Glutamatergic neuron (in vitro differentiated cells): ENCODE measurements at places on chromosomes 11 and 22. TPM values are rescaled to one million over a fixed set of nuclear protein-coding genes. Genes with fewer than 3 reads are reported as not detected.

- no peaks in the 10 kb centered on the region for H3K36me3 ChIP-seq
- peak overlapping the region; percentile 98 for H3K4me3 ChIP-seq
- DNase-seq: no peak
- H3K4me1 ChIP-seq: peaks cover 4% of the 10 kb centered on the region
- peak overlapping the region; percentile 95 for H3K27ac ChIP-seq
- H3K27me3 ChIP-seq: peaks cover 2% of the 10 kb centered on the region
These were observed 884 bp downstream of the CENATAC start for GRCh38 chr11:118998822-118999221.

- no peaks in the 10 kb centered on the region for H3K4me1 ChIP-seq
- H3K27ac ChIP-seq: no peak overlapping the region
- peaks cover 2% of the 10 kb centered on the region for H3K27me3 ChIP-seq
- H3K36me3 ChIP-seq: no peaks in the 10 kb centered on the region
These were observed 20.2 kb downstream of the FOLR3 start for GRCh38 chr11:72155751-72156150.

DNA sequence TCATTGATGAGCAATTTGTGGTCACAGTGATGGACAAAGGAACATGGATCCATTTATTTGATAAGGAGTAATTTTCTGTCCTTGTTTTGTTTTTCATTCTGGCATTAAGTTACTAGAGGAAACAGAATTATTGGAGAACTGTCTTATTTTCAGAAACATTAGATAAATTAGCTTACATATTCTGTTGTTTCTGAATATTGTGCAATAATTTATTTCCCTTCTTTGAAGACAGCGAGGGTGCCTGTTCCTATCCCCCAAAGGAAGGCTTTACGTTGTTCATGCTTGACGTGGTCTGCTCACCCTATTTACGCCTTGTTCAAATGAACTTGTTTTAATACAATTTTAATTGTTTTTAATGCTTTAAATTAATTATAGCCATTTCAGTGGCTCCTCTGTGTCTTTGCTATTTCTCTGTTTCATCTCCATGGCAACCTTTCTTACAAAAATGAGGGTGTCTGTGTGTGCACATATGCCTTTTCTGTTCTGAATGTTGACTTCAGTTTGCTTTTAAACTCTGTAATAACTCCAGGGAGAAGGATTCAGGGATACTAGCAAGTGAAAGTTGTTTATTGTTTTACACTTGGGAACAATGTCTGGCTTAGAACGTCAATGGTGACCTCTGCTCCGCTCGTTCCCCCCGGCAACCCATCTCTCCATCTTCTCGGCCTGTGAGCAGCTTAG is 138.3 kb upstream of the PLET1 start:
- peaks cover 7% of the 10 kb centered on the region for H3K27me3 ChIP-seq
- no peak overlapping the region for H3K4me3 ChIP-seq
- no peak for DNase-seq

- peaks cover 3% of the 10 kb centered on the region for H3K4me1 ChIP-seq
- no peaks in the 10 kb centered on the region for H3K36me3 ChIP-seq
These were observed 1491.2 kb downstream of the BRD1 start for GRCh38 chr22:48336339-48337060.

The PANX2 gene
- 1.8 TPM for total RNA-seq

GRCh38 chr22:33726294-33726734 is 194.0 kb downstream of the LARGE1 start:
- no peak overlapping the region for H3K4me3 ChIP-seq
- H3K27ac ChIP-seq: no peak overlapping the region
- H3K36me3 ChIP-seq: no peaks in the 10 kb centered on the region
- peaks cover 1% of the 10 kb centered on the region for H3K27me3 ChIP-seq

The PRDM10 gene
- 19.8 TPM for total RNA-seq

DNA sequence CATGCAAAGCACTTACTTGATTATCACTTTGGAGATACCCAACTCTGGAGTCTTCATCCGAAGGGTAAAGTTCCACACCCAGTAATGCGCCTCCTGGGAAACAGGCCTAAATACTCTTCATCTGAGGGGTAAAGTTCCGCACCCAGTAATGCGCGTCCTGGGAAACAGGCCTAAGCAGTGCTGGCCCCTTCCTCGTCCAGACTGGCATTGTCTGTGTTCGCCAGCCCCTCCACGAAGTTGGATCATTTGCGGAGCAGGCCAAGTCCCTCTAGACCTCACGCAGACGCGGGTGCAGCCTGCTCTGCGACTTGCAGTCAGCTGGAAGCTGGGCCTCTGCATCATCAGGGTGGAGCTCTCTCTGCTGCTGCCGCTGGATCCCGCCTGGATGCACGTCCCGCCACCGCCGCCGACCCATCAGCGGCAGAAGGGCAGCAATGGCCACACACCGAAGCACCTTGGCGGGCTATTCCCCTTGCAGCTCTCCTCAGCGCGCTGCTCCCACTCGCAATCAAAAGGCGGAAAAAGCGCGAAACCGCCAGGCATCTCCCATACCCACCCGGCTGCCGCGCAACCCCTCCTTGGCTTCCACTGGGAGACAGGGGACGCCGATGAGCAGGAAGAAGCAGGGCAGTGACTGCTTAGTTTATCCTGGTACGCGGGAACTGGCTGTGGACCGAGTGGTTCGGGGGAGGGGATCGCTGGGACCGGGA is 34.1 kb upstream of the GLYATL1 start:
- peak overlapping the region; percentile 90 for H3K4me3 ChIP-seq
- peaks cover 6% of the 10 kb centered on the region for H3K4me1 ChIP-seq
- H3K27me3 ChIP-seq: peaks cover 4% of the 10 kb centered on the region
- peak overlapping the region; percentile 77 for H3K27ac ChIP-seq

The CCDC90B gene
- total RNA-seq: 61.3 TPM

DNA sequence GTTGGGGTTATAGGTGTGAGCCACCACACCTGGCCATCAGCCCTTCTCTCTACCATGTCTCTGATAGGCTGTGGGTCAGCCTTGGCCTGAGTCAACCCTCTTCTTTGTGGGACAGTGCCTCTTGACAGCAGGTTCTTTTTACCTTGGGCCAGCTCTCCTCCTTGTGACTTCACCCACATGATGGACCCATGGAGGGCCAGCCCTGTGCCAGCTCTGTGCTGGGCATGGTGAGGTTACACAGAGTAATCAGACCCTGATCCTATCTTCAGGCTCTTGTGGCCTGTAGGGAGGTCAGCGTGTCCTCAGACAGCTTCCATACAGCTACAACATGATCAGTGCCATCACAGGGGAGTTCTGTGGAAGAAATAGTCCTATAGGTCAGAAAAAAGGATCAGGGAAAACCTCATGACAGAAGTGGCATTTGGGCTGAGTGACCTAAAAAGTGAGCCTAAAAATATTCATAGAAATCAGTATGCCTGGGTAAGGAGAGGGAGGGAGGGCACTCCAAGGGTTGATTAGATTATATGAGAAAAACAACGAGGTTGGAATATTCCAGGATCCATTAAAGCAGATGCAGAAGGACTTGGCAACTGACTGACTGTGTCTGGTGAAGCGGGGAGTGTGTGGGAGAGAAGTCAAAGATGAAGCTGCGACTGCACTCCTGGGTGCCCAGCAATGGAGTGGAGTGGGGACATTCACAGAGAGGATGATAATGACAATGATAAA is 17.1 kb downstream of the OTOG start:
- no peak overlapping the region for H3K27ac ChIP-seq
- DNase-seq: no peak
- H3K27me3 ChIP-seq: no peaks in the 10 kb centered on the region
- H3K4me3 ChIP-seq: no peak overlapping the region
- H3K4me1 ChIP-seq: no peaks in the 10 kb centered on the region

GRCh38 chr11:114166897-114167323 is 107.4 kb downstream of the ZBTB16 start:
- peaks cover 38% of the 10 kb centered on the region for H3K4me1 ChIP-seq
- no peaks in the 10 kb centered on the region for H3K36me3 ChIP-seq
- peaks cover 5% of the 10 kb centered on the region for H3K27me3 ChIP-seq

DNA sequence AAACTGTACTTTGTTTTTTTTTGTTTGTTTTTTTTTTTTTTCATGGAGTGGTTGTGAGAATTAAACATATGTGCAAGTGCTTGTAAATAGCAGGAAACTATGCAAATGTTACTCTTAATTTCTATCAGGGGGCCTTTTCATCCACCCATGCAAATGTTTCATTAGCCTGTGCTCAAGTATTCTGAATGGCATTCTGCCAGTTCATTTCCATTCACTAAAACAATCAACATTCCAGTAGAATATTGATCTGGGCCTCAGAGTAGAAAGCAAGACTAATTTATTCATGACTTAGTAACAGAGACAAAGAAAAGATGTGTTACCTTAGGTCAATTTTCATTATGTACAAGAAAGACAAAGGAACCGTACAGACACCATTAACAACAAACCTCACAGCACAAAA is 971.4 kb downstream of the DLG2 start:
- peaks cover 4% of the 10 kb centered on the region for H3K4me1 ChIP-seq
- no peaks in the 10 kb centered on the region for H3K27me3 ChIP-seq
- no peak overlapping the region for H3K27ac ChIP-seq
- H3K4me3 ChIP-seq: no peak overlapping the region
- DNase-seq: no peak

DNA sequence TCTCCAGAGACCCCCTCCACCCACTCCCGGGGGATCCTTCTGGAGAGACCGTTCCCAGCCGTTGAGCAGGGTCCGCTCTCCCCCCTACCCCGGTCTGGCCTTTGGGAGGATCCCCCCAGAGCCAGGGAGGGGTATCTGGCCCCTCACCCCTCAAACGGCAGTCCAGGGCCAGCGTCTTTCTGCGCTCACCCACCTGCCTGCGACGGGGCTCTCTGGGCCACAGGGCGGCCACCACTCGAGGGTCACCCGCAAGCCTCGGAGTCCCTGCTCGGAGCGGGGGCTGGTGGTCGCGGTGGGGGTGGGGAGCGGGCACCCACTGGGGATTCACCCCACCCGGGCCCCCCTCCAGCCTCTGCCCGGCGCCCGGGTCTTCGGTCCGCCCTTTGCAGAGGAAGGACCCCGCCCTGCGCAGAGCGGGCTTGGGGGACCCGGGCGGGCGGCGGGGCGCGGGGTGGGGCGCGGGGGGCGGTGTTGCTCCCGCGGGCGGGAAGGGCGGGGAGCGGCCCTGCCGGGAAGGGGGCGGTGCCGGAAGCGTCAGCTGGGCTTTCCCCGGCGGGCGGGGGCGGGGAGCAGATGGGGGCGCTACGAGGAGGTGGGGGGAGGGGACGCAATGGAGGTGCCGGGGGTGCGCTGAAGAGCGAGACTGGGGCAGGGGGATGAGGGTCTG is 16.6 kb downstream of the CRELD2 start:
- DNase-seq: peak; percentile 67
- H3K4me3 ChIP-seq: no peak overlapping the region
- H3K27me3 ChIP-seq: no peaks in the 10 kb centered on the region
- peaks cover 7% of the 10 kb centered on the region for H3K4me1 ChIP-seq

DNA sequence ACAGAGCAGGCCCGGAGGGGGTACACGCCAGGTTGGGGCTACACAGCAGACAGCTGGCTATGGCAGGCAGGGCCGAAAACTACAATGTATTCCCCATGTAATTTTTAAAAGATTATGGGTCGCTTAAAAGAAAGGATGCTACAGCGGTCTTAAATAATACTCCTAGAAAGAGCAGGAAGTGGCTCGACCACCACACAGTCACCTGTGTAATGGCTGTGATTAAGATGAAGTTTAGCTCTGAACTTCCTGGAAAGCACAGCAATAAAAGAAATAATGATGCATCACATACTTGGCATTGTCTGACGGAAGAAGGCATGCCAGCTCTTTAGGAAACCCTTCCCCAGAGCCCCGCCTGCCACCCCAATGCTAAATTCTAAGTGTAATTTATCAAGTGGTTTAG is 32.6 kb downstream of the WNT11 start:
- H3K27me3 ChIP-seq: peaks cover 12% of the 10 kb centered on the region
- H3K27ac ChIP-seq: no peak overlapping the region
- peaks cover 3% of the 10 kb centered on the region for H3K4me1 ChIP-seq

The SLC22A9 gene
- not detected for total RNA-seq

- no peak overlapping the region for H3K4me3 ChIP-seq
- peaks cover 44% of the 10 kb centered on the region for H3K4me1 ChIP-seq
- DNase-seq: no peak
- no peaks in the 10 kb centered on the region for H3K27me3 ChIP-seq
- peak overlapping the region; percentile 79 for H3K27ac ChIP-seq
These were observed 48.8 kb upstream of the MYO18B start for GRCh38 chr22:25693268-25693565.

The RIC3 gene
- 34.4 TPM for total RNA-seq

DNA sequence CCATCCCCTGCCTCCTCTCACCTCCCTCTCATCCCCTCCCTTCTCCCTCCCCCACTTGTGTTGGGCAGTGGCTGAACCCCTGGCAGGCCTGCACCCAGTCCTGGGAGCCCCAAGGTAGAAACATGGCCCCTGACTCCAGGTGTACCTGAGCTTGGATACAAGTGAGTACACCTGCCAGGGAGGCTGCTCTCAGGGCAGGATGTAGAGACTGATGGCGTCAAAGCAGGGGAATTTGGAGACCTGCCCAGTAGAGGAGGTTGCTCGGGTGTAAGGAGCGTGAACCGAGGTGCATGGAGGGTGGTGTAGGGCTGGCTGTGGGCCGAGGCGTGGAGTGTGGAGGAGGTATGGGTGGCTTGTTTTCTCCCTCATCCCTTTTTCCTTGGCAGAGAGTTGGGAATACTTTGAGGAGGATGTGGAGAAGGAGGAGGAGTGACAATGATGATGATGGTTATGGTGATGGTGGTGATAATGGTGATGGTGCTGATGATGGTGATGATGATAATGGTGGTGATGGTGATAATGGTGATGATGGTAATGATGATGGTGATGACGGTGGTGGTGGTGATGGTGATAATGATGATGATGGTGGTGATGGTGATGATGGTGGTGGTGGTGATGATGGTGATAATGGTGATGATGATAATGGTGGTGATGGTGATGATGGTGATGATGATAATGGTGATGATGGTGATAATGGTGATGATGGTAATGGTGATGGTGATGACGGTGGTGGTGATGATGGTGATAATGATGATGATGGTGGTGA is 12.3 kb downstream of the MRGPRG start:
- peaks cover 4% of the 10 kb centered on the region for H3K27me3 ChIP-seq
- peak; percentile 5 for DNase-seq
- H3K4me1 ChIP-seq: peaks cover 15% of the 10 kb centered on the region
- H3K4me3 ChIP-seq: no peak overlapping the region
- H3K27ac ChIP-seq: no peak overlapping the region

The IGSF22 gene
- 1.1 TPM for total RNA-seq

DNA sequence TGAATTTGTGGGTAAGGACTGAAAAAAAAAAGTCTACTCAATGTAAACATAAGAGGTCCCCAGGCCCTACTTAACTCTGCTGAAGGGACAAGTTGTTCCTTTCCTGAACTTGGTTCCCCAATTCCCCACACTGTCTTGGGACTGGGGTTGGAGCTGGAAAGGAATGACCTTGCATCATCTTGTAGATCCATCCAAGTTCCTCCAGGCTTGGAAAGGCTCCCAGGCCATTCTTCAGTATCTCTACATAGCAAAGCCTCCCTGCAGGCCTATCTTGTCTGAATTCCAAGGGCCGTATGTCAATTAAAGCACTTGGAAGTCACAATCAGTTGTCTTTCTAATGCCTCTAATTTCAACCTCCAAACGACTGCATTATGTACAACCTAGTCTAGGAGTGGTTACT is 361.2 kb downstream of the TMEM135 start:
- H3K4me3 ChIP-seq: no peak overlapping the region
- DNase-seq: no peak
- H3K36me3 ChIP-seq: no peaks in the 10 kb centered on the region
- peaks cover 1% of the 10 kb centered on the region for H3K27me3 ChIP-seq
- H3K27ac ChIP-seq: no peak overlapping the region
- H3K4me1 ChIP-seq: no peaks in the 10 kb centered on the region
